Gastrocnemius medialis (tissue), 4 donors: ENCODE measurements at places on chromosomes 3 and 15.

- peak overlapping the region; percentile 99 for H3K27ac ChIP-seq
- peaks cover 46% of the 10 kb centered on the region for H3K4me1 ChIP-seq
- DNase-seq: no peak
Observed at GRCh38 chr15:68816795-68817303, 3.8 kb downstream of the ANP32A start.

GRCh38 chr3:60434950-60435349, 816.3 kb downstream of the FHIT start:
- no peak overlapping the region for H3K4me3 ChIP-seq
- H3K4me1 ChIP-seq: no peaks in the 10 kb centered on the region
- H3K27ac ChIP-seq: no peak overlapping the region
- no peak for DNase-seq
- H3K36me3 ChIP-seq: no peaks in the 10 kb centered on the region

DNA sequence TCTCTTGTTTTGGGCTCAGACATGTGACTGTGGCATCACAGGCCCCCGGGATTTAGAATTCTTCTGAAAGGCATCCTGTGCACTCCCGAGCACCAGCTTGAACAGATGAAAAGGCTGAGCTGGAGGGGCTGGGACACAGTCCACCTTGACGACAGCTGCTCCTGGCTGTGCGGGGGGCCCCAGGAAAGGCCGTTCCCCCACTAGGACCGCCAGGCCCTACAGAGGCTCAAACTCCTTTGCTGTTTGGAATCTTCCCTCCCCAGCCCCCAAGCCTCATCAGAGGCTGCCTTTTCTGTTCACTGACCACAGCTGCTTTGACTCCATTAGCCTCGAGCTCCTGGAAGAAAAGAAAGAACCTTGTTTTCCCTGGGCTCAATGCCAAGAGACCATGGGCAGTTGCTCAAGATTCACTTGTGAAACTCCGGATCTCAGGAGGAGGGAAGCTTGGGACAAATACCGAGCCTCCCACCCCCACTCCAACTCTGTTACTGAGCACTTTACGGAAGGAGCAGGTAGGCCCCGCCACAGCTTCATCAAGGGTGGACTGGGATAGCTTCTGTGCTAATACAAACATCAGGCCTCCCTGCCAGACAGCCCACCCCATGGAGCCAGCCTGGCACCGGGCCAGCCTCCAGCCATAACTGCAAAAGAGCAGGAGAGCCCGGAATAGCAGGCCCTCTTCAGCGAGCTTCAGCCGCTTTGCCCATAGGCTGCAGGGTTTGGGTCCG, 15.7 kb downstream of the CIDEC start:
- no peaks in the 10 kb centered on the region for H3K36me3 ChIP-seq
- H3K27me3 ChIP-seq: no peaks in the 10 kb centered on the region
- DNase-seq: peak; percentile 30
- H3K27ac ChIP-seq: peak overlapping the region; percentile 25

GRCh38 chr15:101558221-101558941, 68.9 kb upstream of the PCSK6 start:
- H3K4me3 ChIP-seq: no peak overlapping the region
- no peak for DNase-seq
- no peaks in the 10 kb centered on the region for H3K36me3 ChIP-seq

DNA sequence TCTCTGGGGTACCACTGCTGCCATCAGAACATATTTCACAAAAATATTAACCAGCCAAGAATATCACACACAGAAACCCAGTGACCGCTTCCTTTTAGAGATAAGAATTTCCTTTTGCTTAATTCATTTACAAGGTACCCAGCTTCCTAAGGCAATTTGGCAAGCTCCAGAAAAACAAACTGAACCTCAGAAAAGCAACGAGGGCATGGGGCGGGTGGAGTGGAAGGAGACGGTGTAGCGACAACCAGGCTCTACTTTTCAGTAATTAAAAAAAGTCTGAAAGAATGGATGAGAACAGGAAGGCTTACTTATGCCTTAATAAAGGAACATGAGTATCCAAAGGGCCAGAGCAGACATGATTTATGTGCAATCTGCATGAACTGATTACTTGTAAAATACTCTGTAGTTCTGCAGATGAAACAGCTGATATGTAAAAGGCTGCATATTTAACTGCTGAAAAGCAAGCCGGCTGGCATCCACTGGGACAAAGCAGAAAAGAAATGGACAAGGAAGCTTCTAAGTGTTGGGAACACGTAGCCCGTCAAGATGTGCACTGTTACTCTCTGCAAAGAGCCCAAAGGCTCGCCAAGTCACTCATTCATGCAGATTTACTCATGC, 18.6 kb downstream of the RFTN1 start:
- H3K27me3 ChIP-seq: no peaks in the 10 kb centered on the region
- no peak for DNase-seq

DNA sequence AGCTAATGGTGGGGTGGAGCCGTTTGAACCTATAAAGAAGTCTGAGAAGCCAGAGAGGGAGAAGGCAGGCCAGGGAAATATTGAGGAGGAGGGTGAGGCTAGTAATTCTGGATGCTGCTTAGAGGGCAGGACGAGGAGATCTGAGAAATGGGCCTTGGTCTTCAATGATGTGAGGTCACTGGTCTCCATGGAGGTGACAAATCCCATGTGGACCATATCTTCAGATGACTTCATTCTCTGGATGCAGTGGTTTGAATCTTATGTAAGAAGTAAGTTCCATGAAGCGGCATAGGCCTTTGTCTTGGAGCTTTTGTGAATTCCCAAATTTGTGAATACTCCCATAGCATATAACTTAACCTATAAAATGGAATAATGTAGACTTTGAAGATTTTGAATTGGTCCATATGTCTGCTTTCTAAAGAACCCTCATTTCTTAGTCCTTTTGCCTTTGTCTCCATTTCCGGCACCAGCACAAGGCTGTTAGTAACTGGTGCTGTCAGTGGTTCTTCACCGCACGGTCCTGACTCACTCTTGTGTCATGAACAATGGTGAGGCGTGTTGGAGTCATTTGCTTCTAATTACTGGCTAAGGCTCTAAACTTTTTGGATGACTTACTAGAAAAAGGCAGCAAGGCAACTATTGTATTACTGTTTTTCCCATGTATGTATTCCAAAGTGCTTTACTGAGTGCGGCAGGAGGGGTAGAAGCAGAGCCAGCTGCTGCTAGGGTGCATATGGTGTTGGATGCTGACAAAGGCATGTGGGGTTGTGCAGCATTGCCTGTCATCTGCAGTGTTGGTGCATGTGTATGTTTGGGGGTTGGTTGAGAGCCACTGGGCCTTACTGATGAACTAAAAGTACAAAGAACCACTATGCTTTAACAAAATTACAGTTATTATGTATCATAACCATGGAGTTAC, 279.3 kb upstream of the C2CD4B start:
- peak; percentile 25 for DNase-seq
- H3K27ac ChIP-seq: peak overlapping the region; percentile 32
- H3K4me3 ChIP-seq: no peak overlapping the region
- no peaks in the 10 kb centered on the region for H3K36me3 ChIP-seq
- H3K4me1 ChIP-seq: peaks cover 45% of the 10 kb centered on the region
- no peaks in the 10 kb centered on the region for H3K27me3 ChIP-seq

GRCh38 chr3:4595710-4596113, 102.6 kb downstream of the ITPR1 start:
- no peaks in the 10 kb centered on the region for H3K27me3 ChIP-seq
- no peak overlapping the region for H3K27ac ChIP-seq
- no peaks in the 10 kb centered on the region for H3K4me1 ChIP-seq
- H3K36me3 ChIP-seq: no peaks in the 10 kb centered on the region
- H3K4me3 ChIP-seq: no peak overlapping the region

DNA sequence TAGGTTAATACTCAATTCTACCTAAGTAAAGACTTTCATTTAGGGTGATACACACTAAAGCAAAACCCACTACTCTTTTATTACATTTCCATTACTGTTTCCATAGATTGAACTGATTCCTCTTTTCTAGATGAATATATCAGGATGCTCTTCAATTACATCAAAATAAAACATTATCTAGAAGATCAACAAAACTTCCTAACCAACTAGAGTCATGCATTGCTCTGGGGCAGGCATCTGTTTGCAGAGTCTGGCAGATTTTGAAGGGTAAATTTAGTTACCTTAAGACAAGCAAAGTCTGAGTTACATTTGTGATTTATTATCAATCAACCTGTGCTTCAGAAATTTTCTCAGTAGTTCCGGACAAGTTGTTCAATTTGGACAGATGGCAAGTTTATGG, 117.1 kb downstream of the NEK11 start:
- H3K27me3 ChIP-seq: no peaks in the 10 kb centered on the region
- H3K4me1 ChIP-seq: no peaks in the 10 kb centered on the region
- no peak overlapping the region for H3K27ac ChIP-seq
- no peak for DNase-seq
- no peak overlapping the region for H3K4me3 ChIP-seq
- H3K36me3 ChIP-seq: no peaks in the 10 kb centered on the region

- no peaks in the 10 kb centered on the region for H3K36me3 ChIP-seq
- H3K4me3 ChIP-seq: no peak overlapping the region
- H3K4me1 ChIP-seq: peaks cover 5% of the 10 kb centered on the region
- H3K27me3 ChIP-seq: no peaks in the 10 kb centered on the region
- no peak overlapping the region for H3K27ac ChIP-seq
Observed at GRCh38 chr15:38071211-38071972, 137.0 kb downstream of the TMCO5A start.

DNA sequence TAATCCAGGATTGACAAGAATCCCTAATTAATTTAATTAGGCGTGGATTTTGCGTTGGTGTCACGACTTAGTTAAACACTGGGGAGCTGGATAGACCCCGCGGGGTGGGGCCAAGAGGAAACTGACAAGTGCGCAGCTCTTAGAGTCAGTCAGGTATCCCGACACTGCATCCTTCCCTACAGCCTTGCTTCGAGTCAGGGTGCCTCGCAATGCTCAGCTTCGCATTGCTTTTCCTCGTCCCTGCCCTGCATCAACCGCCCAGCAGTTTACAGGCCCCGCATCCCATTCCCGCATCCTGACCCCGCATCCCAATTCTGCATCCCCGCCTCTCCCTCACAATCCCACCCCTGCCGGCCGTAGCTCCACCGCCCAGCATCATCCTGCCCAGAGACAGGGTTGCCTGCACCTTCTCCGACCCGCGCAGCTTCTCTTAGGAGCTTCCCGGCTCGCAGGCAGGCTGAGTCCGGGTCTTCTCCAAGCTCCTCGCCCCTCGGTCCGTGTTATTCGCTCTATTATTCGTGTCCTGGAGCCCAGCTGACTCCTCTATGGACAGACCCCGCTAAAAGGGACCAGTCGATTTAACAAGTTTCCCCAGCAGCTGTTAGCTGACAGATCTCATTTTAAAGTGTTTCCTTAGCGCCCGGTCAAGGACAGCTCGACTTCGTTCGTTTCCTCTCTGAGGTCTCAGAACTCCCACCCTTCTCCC, 699 bp upstream of the SHOX2 start:
- H3K4me1 ChIP-seq: peaks cover 20% of the 10 kb centered on the region
- H3K27ac ChIP-seq: no peak overlapping the region
- no peaks in the 10 kb centered on the region for H3K36me3 ChIP-seq
- peak overlapping the region; percentile 58 for H3K4me3 ChIP-seq
- no peak for DNase-seq

DNA sequence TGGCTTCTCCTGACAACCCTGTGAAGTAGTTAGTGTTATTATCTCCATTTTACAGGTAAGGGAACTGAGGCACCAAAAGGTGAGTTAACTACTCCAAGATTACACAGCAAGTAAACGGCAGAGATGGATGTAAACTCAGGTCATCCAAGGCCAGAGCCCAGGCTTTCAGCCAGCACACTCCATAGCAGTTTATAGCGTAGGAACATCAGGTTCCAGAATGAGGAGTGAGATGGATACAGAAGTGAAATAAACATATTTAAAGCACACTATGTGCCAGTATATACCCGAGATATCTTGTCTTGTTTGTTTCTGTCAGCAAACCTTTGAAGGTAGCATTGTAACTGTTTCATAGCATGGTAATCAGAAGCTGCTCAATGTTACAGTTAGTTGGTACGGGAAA, 279.0 kb downstream of the OXSM start:
- peaks cover 21% of the 10 kb centered on the region for H3K4me1 ChIP-seq
- H3K36me3 ChIP-seq: no peaks in the 10 kb centered on the region
- no peaks in the 10 kb centered on the region for H3K27me3 ChIP-seq
- H3K27ac ChIP-seq: no peak overlapping the region
- no peak overlapping the region for H3K4me3 ChIP-seq

- H3K4me3 ChIP-seq: no peak overlapping the region
- H3K36me3 ChIP-seq: no peaks in the 10 kb centered on the region
- no peak for DNase-seq
- H3K27ac ChIP-seq: peak overlapping the region; percentile 29
- peaks cover 11% of the 10 kb centered on the region for H3K4me1 ChIP-seq
- H3K27me3 ChIP-seq: no peaks in the 10 kb centered on the region
Observed at GRCh38 chr3:126434264-126434590, 39.5 kb downstream of the CFAP100 start.

DNA sequence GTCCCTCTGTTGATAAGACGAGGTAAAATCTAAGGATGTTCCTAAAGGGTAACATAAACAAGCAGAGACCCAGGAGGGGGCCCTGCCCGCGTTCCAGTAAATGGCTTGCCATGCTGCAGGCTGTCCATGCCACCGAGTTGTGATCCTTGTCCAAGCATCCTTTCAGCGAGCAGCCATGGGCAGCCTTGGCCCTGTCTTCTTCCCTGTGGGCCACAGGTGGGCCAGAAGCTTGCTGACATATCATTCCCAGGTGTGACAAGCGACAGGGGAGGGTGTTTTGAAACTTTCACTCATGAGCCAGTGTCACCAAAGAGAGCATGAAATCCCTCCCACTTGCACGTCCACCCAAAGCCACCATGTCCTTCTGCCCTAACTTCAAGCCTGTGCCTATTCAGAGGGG, 53.7 kb downstream of the PCSK6 start:
- H3K27ac ChIP-seq: no peak overlapping the region
- no peak for DNase-seq
- H3K27me3 ChIP-seq: no peaks in the 10 kb centered on the region
- H3K4me1 ChIP-seq: peaks cover 11% of the 10 kb centered on the region

- H3K4me3 ChIP-seq: no peak overlapping the region
- H3K27me3 ChIP-seq: no peaks in the 10 kb centered on the region
- peaks cover 8% of the 10 kb centered on the region for H3K4me1 ChIP-seq
- H3K27ac ChIP-seq: no peak overlapping the region
- no peak for DNase-seq
- H3K36me3 ChIP-seq: no peaks in the 10 kb centered on the region
Observed at GRCh38 chr15:69467636-69468035, 15.0 kb downstream of the RPLP1 start.

DNA sequence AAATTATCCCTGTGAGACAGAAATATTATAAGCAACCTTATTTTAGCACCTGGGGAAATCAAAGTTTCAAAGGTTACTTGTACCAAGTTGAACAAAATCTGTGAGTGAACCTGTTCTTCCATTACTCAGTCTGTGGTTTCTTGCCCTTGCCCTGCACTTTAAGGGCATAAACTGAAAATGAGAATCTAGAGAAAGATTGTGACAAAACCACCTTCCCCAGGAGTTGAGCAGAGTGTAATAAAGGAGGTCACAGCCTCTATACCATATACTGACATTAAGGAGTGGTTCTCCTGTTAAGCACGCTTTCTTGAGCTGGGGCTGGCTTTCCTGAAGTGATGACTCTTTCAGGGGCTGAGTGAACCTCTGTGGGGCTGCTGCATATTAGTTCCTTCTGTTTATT, 143.4 kb downstream of the PDCD6IP start:
- DNase-seq: no peak
- H3K4me3 ChIP-seq: no peak overlapping the region
- no peak overlapping the region for H3K27ac ChIP-seq
- no peaks in the 10 kb centered on the region for H3K36me3 ChIP-seq
- H3K27me3 ChIP-seq: no peaks in the 10 kb centered on the region
